ENCODE measurements at places on chromosomes 6 and 20.

- no peak for DNase-seq
These were observed 61.9 kb downstream of the CBFA2T2 start for GRCh38 chr20:33551778-33552177.

GRCh38 chr6:52077180-52077884 lies 10.1 kb downstream of the PKHD1 start:
- no peak for DNase-seq

DNA sequence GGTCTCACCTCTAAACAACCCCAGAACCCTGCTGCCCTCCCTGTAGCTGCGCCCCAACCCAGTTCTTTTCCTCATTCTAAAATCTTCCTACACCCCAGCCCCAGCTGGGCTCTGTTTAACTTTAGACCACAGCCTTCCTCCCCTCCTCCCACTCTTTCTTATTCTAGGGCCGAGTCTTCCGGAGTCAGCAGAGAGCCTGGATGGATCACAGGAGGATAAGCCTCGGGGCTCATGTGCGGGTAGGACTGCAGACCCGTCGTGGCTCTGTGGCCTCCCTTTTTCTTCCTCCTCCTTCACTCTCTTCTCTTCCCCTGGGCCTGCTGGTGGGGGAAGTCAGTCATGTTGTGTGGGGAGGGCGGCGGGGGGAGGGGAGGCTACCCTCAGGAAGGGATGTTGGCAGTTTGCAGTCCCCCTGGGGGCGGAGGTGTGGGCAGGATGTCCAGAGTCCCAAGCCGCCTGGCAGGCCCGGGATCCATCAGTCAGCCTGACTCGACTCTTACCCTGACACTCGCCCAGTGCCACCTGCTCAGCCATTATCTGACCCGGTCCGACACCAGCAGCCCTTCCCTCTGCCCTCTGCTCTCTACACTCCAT lies 8.1 kb downstream of the CAPN11 start:
- DNase-seq, result no peak

- peak; percentile 30 for DNase-seq
These were observed 16.1 kb downstream of the BPIFB1 start for GRCh38 chr20:33299111-33299603.

DNA sequence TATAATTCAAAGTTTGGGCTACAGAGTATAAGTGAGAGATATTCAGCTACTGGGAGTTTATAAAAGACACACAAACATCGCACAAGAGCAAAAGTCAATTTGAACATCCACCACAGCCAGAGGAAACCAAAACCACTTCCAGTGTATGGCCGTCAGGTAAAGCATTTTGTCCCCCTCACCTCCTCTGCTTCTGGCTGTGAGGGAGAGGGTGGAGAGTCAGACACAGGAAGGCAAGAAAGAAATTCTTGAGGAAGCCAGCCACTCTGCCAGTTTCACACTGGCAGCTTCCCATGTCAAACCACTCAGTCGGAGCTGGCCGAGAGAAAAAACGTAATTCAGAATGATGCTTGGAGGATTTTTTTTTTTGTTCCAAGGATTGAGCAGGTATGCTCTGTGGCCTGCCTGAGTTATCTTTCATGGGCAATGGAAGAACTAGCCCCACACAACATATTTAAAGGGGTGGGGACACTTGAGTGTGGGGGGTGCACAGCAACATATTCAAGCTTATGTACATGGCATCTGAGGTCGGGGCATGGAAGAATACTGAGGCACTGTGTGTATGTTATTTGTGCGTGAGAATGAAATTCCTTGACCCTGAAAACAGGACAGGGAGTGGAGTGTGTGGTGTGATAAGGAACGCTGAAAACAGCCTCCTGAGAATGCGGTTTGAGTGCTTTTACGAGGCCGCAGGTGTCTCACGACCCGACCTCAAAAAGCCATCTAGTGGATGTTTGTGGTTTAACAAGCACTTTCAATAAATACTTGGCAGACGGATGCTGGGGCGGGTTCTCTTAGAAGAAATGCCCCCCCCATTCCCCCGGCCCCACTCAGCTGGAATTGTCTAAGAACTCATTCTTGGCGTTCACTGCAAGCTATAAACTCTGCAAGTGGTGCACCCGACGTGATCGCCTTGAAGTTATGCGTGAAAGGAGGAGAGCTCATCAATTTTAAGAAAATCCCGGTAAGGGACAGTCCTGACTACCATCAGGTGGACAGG lies 27.5 kb upstream of the ZBTB22 start:
- DNase-seq, result peak; percentile 36

DNA sequence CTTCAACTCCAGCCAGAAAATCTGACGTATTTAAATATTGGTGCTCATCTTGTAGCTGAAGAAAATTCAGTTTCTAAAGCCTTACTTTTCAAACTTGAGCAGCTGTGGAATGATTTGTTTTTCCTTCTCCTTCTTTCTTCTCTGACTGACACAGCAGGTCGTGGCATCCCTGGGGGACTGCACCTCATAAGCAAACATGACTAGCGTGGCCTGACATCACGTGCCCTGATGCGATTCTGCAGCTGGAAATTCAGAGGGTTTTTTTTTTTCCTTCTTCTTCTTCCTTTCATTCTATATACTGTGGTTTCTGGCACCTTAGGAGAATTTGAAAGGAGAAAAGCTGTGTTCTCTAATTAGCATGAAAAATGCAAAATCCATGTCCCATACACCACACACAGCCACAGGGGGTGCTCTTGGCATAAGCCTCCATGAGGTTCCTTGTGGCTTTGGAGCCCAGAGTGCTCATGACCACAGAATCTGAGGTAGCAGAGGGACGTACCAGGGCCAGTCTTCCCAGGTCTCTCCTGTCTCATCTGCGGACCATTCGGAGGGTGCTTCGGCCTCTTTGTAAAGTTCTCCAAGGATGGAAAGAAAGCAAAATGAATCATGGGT lies 258.5 kb upstream of the CDH4 start:
- no peak for DNase-seq

DNA sequence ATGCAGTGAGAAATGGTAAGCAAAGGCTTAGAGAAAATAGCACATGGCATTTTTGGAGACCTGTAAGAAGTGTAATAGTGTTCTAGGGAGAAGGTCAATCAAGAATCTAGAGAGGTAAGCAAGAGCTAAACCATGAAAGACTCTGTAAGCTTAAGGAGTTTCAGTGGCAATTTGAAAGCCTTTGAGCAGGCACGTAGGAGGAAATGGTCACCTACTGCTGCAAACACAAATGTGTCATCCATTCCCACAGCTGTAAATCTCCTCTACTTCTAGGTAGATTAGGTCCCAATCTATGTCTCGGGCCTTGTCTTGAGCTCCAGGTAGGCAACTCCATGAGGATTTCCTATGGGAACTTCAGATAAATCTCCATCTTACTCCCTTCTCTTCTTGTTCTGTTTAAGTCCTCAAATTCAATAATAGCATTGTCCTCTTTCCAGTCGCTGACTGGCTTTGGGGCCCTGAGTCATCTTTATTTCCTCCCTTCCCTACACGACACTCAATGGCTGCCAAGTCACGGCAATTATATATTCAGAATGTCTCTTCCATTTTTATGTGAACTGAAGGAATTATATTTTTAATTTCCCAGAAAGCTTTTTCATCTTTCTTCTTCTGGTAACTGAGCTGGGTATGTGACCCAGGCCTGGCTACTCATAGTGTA lies 24.2 kb upstream of the PAQR8 start:
- DNase-seq, result no peak

DNA sequence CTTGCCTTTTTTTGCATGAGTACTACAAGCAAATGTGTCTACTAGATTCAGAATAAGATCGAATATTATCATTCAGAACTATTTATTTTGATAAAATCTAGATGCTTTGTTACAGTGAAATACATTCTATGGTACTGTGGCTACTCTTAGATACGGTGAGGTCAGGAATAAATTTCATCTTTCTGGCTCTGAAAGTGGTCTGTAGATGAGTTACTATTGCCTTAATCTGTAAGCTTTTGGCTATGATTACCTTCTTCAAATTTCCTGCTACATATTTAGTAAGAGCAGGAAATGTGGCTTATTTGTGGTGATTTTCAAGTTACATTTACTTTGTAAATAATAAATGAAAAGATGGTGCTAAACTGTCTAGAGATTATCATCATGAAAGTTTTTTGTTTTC lies 50.0 kb downstream of the SCAF8 start:
- DNase-seq, result no peak

DNA sequence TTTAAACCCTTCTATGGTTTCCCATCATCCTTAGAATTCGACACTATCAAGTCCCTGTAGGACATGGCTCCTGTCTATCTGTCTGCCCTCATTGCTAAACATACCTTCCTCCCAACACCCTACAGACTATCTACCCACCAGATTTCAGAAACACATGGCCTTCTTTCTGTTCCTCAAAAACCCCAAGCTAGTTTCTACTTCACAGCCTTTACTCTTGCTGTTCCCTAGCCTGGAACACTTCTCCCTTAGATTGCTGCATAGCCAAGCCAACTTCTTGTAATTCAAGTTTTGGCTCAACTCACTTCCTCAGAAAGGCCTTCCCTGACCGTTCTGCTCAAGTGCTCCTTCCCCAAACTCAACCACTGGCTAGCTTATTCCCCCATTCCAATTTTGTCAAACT lies 156.2 kb downstream of the BTBD9 start:
- DNase-seq, result no peak

DNA sequence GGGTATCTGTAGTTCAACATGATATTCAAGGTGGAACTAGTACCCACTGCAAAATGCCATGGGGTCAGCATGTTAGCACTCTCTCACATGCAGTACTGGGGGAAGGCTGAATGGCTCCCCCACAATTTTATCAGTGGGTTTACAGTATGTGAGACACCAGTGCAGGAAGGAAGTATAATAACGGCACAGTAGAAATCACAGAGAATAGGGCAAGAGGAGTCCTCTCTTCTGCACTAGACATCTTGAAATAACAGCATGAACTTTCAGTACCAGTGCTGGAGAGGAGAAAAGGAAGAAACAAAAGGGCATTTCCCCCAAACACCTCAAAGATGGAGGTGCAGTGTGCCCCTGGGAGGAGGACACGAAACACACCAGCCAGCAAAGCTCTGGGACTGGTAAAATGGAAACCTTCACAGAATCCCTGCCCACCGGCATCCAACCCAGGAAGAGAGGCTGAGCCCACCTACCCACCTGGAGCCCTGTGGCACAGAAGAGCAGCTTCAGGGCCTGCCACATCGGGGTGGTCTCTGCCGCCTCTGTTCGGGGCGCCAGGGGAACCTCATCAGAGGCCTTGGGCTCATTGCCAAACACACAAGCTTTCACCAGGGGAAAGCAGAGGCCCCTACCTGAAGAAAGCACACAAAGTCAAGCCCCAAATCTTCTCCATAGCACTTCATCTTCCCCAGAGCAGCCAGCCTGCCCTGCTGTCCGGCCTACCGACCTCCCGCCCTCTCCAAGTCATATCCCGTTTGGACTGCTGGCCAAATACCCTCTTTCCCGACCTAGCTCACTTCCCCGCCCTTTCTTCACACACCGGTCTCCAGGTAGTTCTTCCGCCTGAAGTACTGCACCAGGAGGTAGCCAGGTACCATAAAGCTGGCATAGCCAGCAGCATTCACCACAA lies 1.2 kb downstream of the SLC35B2 start:
- no peak for DNase-seq

GRCh38 chr20:9981829-9982228 lies 53.0 kb upstream of the ANKEF1 start:
- DNase-seq, result no peak

DNA sequence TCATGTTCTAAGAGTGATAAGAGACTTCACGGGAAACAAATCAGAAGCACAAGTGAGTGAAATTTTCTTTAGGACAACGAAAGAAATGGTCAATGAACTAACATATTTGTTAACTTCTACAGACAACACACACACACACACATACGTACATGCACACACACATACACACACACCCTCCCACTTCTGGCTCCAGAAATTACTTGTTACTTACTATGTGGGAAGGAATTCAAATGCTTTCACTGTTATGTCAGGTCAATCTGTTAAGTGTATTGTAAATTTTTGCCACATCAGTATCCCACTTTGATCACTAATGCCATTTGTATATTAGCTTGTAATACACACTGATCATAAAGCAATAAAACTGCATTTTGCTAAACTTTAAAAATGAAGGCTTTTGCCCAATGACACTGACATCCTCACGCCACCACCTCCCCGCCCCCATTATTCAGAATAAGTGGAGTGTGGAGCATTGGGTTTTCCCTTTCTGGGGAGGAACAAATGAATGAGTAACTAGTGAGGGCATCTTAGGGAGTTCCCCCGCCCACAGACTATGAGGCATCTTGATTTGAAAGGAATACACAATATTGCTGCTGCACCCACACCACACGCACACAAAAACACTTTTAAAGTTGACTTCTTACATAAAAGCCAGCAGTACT lies 76.2 kb downstream of the ATXN1 start:
- peak; percentile 89 for DNase-seq

DNA sequence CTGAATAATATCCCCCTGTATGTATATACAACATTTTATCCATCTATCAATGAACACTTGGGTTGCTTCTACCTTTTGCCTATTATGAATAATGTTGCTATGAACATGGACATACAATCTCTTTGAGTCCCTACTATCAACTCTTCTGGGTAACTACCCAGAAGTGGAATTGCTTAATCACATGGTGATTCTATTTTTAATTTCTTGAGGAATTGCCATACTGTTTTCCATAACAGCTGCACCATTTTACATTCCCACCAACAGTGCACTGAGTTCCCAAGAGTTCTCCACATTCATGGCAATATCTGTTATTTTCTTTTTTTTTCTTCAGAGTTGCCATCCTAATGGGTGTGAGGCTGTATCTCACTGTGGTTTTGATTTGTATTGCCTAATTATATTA lies 88.3 kb downstream of the ZHX3 start:
- DNase-seq, result no peak

DNA sequence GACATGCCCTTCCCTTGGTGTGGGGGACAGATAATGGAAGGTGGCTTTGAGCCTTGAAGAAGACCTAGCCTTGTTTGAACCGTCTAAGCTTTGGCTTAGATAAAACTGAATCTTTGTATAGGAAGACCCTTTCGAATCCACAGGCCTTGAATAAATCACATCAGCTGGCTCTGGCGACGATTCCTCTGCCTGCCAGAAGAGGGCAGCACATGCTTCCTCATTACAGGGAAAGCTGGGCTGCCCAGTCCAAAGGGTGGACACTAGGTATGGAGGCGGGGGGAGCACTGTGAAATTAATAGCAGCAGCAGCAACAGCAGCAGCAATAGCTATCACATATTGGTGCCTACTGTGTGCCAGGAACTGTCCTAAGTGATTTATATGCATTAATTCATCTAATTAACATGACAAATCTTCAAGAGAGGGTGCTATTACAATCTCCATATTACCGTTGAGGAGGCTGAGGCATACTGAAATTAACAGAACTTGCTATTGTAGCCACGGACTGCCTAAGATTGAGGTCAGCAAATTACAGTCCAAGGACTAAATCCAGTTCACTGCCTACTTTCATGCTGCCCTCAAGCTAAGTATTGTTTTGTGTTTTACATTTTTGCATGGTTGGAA lies 85.1 kb downstream of the CLIC5 start:
- DNase-seq, result peak; percentile 13

Measured in stimulated activated CD8-positive, alpha-beta memory T cell treated with anti-CD3 and anti-CD28 coated beads, Interleukin-15, amount 100 ng/mL, for 4 hours (primary cell).